T-cell (primary cell): ENCODE measurements at places on chromosomes 6 and 20.
A peak's percentile ranks its signal among the peaks of the same experiment; 100 is the strongest.

DNA sequence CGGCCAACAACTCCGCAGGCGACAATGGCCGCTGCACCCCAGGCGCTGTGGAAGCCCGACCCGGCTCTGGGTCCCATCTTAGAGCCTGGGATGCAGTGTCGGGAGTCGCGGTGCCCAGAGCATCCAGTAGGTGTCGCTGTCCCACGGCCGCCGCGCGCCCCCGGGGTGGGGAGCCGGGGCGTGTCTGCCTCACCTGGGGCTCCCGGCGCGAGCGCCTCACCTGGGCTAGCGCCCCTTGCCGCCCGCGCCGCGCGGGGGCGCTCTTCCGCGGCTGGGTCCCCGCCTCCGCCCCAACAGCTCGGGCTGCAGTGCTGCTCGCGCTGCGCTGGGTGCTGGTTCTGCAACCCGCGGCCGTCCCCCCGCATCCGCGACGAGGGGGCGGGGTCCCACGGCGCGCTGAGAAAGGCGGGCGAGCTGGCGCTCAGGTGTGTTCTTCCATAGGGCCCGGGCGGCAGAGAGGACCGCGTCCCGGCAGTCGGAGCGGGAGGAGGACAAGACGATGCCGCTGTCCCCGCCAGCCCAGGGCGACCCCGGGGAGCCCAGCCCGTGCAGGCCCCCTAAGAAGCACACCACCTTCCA lies at the start of gene CRYBG1:
Gene CRYBG1 (plus strand): TSS at position 308 of the 579 bp plus-strand sequence. CDS start 192 bp downstream, at position 500.
- peak; percentile 67 for DNase-seq

- DNase-seq = no peak
These were observed 119.1 kb upstream of the SLC2A12 start for GRCh38 chr6:134171517-134171916.

DNA sequence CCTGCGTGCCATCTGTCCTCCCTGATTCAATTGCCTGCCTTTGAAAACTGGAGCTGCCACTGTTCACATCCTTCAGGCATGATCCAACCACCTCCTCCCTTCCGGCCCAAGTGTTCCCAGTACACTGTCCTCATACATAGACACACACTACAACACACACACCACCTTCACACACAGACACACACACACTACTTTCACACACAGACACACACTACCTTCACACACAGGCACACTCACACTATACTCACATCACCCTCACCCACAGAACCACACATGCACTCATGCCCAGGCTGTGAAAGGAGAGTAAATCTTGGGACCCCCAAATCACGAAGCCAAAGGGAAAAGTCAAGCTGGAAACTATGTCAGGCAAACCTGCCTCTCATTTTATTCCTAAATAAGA lies 109.4 kb upstream of the MYLIP start:
- no peak for DNase-seq

GRCh38 chr6:31270788-31271640 lies 878 bp downstream of the HLA-C start:
- peak; percentile 49 for DNase-seq

DNA sequence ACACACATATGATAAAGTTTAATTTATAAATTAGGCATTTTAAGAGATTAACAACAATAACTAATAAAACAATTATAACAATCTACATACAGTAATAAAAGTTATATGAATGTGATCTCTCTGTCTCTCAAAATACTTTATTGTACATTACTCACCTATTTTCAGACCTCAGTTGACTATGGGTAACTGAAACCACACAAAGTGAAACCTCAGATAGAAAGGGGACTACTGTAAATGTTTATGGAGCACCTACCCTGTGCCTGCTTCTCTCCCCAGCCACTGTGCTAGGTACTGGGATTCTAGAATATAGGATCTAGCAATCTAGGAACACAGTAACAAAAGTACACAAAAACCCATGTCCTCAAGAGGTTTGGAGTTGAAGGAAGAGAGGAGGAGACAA lies 63.4 kb upstream of the BTN3A2 start:
- DNase-seq = no peak

- DNase-seq = no peak
These were observed 42.5 kb upstream of the SLC22A1 start for GRCh38 chr6:160078883-160079685.

DNA sequence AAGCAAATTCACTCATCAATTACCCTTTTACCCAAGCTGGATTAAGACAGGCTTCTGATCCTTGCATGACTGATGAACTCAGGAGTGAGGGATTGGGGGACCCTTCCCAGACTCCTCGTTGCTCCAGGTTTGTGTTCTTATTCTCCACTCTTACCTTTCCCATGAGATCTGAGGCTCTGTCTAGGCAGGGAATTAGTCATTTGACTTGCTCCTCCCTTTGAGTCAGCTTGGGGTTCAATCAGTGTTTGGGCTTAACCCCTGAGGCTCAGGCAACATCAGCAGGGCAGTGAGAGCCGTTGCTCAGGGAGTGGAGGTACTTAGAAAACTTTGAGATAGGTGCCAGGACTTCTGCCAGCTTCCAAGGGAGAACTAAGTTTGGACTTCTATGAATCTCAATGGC lies 20.7 kb upstream of the TOX2 start:
- DNase-seq = no peak

DNA sequence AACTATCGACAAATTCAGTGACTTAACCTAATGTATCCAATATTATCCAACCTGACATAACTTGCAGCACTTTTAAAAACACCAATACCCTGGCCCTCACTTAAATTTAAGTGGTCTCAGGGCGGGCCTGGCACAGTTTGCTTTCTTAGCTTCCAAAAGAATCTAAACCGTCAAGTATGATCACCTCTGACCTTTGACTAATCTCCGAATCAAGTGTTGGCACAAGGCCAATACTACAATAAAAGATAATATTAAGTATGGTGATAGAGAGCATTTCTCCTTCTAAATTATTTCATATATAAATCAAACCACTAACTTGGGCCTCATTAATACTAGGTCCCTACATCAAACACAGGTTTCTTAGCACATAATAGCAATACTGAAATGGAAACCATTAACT lies 153.0 kb downstream of the PTPRK start:
- no peak for DNase-seq

GRCh38 chr6:134840086-134840867 lies 109.6 kb downstream of the ALDH8A1 start:
- DNase-seq = no peak
